WTC11 (cell line): ENCODE measurements at places on chromosomes 11 and 22. TPM values are rescaled to one million over a fixed set of nuclear protein-coding genes. Genes with fewer than 3 reads are reported as not detected.
A peak's percentile ranks its signal among the peaks of the same experiment; 100 is the strongest.

PKP3 gene
- total RNA-seq = 17.3 to 23.4 TPM (median 21.4 TPM) in 3 replicates

DNA sequence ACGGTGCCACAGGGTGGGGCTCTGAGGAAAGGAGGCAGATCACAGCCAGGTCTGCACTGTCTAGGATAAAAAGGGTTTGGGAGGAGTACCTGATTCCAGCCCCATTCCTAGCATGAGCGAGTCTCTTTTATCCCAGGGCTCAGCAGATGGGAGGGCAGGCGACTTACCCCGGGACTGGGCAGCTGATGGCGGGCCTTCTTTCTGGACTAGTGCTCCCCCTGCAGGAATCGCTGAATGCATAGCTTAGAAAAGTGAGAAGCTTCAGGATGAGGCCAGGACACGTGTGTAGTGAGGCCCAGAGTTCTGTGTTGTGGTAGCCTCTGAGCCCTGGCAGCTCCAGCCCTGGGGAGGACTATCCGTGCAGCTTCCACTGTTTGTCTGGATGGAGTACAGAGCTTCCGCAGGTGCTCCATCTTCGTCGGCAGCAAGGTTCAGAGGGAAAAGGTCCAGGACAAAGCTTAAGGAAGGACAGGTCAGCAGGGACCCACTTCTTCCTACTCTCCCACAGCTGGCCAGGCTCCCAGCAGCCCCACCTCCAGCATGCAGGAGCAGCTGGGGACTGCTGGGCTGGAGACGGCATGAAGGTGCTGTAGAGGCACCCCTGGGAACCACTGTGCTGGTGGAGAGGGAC, 30.4 kb downstream of the COMMD9 start:
- DNase-seq = peak; percentile 74

OR6T1 gene
- total RNA-seq = not detected in 3 replicates

ACRV1 gene
- total RNA-seq = not detected in 3 replicates

DNA sequence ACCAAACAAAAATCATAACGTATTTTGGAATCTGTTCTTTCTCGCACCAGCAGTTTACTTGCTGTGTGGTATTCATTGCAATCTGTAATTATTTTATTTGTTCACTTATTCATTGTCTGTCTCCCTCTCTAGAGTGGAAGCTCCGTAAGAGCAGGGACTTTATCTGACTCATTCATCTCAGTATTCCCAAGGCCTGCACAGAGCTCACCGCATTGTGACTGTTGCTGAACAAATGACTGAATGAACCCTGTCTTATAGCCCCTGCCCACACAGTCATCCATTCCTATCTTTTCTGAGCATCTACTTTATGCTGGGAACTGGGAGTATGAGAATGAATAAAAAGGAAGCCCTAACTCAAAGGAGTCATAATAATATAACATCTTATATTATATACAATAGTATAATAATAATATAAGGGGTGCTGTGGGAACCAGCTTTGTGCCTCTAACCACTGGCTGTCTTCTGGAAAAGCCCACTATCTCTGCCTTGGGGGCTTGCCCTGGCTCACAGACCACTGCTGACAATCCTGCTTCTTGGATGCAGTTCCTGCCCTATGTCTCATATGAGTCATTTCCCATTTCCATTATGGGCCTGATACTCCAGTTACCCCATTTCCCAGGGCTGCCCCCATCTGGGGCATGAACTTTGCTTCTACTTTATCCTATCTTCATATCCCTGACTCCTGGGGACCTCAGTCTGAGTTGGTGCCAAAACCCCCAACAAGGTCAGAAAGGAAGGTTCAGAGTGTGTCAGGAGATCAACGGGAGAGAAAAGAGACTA, 11.0 kb downstream of the XRRA1 start:
- DNase-seq = no peak

B4GALNT4 gene
- 88.0 to 113 TPM (median 97.8 TPM) in 3 replicates for total RNA-seq

DNA sequence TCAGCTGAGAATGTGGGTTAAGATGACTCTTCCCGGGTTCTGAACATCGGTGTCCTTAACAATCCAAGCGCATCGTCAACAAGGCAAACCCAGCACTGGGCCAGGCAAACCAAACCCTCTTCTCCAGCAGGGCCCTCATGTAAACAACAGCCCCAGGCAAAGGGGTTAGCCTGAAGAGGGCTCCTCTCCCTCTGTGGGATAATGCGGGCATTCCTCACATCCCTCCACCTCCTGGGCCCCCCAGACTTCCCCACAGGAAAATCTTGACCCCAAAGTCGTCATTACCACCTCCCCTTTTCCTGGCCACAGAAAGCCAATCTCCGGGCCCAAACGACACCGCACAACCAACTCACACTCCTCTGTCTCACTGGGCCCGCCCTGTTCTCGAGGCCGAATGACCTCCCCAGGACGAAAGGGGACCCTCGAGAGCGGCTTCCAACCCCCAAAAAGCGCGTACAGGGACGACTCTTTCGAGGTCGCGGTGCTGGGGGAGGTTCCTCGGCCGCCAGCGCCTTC, 566 bp downstream of the DDB1 start:
- DNase-seq = no peak

ABTB2 gene
- 7.9 to 12.8 TPM (median 8.4 TPM) in 3 replicates for total RNA-seq

GRCh38 chr11:47415949-47416472, 7.6 kb downstream of the SLC39A13 start:
- no peak for DNase-seq
